ENCODE measurements at places on chromosomes 3 and 15.

GRCh38 chr15:28888302-28888894 lies 2.6 kb downstream of the APBA2 start:
- DNase-seq = no peak

- no peak for DNase-seq
These were observed 359.7 kb upstream of the ROPN1 start for GRCh38 chr3:124351430-124352148.

GRCh38 chr15:29822684-29823459 lies 604 bp upstream of the TJP1 start:
- no peak for DNase-seq

GRCh38 chr15:25469377-25469776 lies 30.6 kb upstream of the UBE3A start:
- DNase-seq = no peak

DNA sequence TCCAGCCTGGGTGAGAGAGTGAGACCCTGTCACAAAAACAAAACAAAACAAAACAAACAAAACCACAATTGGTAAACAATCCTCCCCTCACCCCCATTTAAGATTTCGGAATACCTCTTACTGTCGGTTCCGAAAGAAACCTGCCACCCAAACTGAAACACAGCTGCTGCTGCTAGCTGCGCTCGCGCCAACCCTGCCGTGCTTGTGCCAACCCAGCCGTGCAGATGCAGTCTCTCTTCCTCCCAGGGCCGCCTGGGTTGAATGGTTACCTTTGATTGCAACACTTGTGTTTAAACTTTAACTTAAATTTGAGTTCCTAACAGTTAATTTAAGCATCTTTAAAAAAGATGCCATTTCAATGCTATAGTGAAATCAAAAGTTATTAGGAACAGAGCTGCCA lies 28.5 kb upstream of the SPTBN5 start:
- DNase-seq = no peak

GRCh38 chr3:190618330-190619030 lies 104.6 kb downstream of the IL1RAP start:
- DNase-seq = no peak

All from stimulated activated naive CD4-positive, alpha-beta T cell treated with Interleukin-2 at 50 U/mL for 16 hours (primary cell).